ENCODE measurements at places on chromosomes 3 and 15.

DNA sequence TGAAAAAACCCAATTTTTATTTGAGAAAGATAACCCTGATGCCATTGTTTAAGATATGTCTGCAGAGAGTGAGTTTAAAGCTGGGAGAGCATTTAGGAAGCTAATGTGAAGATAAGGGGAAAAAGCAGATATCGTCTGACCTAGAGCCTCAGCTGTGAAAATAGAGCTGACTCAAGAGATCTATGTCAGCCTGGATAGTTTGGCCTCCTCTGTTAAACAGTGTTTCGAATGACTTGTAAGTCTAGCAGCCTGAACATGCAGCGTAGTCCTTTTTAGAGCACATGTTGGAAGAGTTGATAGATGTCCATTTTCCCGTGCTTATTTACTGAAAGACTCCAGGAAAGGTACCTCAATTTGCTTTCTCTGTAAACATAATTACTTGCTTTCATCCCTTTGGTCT lies 48.1 kb downstream of the ALCAM start:
- no peak for ATAC-seq

- peak; percentile 86 for ATAC-seq
Measured at GRCh38 chr3:117997201-117998049, 1037.2 kb downstream of the IGSF11 start.

DNA sequence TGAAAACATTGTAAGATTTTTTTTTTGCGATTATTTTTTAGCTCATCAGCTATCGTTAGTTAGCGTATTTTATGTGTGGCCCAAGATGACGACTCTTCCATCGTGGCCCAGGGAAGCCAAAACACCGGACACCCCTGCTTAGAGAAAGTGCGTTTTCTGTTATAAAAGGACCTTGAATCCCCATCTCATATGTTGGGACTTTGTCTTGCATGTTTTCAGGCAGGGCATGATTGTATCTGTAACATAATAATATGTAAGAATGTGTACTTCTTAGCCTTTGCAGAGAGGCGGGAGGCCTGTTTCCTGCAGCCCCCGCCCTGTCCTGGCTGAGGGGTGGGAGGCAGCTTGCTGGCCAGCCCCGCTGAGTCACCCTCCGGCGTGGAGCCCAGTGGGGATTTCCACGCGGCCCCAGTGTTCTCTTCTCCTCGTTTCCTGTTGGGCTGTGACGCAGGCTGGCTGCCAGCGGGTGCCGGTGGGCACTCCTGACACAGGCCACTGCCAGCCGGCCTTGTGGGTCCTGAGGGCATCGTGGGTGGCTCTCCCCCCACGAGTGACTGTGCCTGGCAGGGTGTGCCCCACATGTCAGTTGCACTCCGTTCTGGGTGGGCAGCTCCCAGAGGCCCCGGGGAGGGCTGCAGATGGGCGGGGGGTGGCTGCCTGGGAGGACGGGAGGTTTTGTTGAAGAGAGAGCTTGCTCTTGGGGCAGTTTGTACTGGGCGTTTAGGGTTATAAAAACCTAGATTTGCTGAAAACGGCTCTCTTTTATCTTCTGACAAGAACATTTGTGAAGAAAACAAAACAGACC lies 55.6 kb downstream of the SMAD3 start:
- ATAC-seq, result peak; percentile 86

DNA sequence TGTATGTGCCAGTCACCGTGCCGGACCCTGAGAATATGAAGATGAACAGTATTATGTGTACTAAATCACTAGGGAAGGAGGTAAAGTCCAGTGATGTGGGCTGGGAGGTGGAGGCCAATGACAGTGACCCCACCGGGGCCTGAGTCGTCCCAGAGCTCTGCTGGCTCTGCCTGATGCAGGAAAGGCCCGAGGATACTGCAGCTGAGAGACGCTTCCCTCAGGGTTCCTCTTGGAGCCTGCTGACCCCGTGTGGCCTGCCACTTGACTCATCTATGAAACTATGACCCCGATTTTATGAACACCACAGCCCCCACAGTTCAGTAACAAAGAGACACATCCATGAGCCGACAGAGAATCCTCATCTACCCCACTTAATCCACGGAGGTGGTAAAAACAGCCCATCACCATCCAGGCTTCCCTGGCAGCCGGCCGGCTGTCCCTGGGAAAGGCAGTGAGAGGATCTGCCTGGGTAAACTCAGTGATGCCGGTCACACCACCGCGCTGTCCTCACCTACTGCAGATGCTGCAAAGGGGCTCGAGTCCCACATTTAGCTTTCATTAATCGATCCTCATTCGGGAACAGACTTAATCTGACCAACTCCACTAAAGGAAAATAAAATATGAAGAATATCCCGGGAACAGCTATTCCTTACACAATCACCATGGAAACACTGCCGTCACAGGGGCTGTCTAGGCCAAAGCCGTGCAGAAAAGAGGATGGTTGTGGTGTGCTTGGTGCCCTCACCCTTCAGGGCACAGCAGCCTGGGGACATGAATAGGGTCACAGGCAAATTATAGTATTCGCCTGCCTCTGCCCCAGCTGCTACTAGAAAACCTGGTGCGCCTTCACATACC lies 82.9 kb downstream of the ARRDC4 start:
- no peak for ATAC-seq

DNA sequence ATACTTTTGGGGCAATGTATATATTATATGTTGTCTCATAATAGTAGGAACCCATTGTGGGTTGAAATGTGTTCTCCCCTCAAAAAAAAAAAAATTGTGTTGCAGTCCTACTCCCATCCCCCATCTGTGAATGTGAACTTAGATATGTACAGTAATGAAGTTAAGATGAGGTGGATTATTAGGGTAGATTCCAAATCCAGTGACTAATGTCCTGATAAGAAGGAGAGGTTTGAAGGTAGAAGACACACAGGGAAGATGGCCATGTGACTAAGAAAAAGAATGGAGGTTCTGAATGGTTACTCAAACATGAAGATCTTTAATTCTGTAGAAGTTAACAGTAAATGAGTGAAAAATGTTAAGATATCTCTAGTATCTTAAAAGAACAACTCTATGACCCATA lies 3.0 kb upstream of the ATOSA start:
- ATAC-seq, result no peak

- ATAC-seq, result no peak
Measured at GRCh38 chr3:115494826-115495225, 128.5 kb upstream of the GAP43 start.
